ENCODE measurements at places on chromosomes 6 and 20. TPM values are rescaled to one million over a fixed set of nuclear protein-coding genes. Genes with fewer than 3 reads are reported as not detected.

NKX2-2 gene
- total RNA-seq = not detected

CST5 gene
- not detected for total RNA-seq

PNRC1 gene
- total RNA-seq = 121 TPM

MCM9 gene
- total RNA-seq = 4.8 TPM

EFCAB8 gene
- not detected for total RNA-seq

C20orf141 gene
- total RNA-seq = not detected

SPATS1 gene
- not detected for total RNA-seq

GRM1 gene
- total RNA-seq = 2.2 TPM

ZKSCAN4 gene
- 2.6 TPM for total RNA-seq

GATA5 gene
- 1.7 TPM for total RNA-seq

BPIFA2 gene
- total RNA-seq = not detected

KIF13A gene
- total RNA-seq = 52.7 TPM

ASCC3 gene
- 13.9 TPM for total RNA-seq

HSPA1L gene
- total RNA-seq = 2.0 TPM

KCNB1 gene
- 1.1 TPM for total RNA-seq

- no peak for DNase-seq
Measured at GRCh38 chr20:57762531-57763234, 52.9 kb upstream of the PMEPA1 start.

DNA sequence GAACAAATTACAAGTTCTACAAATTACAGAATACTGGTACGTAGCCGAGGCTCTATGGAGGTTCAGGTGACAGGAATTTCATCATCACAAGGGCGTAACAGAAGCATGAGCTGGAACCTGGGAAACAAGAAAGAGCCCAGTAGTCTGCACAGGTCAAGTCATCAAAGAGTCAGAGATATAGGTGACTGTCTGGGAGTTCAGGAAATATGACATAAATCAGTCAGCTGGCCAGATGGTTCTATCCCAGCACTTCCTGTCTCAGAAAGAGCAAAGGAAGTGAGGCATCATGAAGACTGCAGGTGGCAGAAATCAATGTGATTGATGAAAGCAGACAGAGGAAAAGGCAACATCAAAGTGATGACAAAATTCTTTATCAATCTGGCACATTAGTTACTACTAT, 23.3 kb downstream of the MYCT1 start:
- DNase-seq = no peak

DNA sequence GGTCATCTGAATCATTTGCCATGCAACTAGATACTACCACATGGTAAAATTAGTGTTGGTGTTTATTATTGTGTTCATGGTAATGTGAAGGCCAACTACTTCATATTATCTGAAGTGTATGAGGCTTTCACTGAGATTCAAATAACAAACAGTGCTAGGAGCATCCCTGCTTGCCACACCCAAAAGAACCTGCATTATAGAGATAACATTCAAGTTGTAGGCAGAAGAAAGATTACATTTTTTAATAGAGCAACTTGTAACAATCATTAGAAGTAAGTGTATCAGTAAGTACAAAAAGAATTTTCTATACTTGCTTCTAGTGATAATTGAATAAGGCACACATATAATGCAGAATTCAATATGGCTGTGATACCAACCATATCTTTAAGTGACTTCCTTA, 49.8 kb downstream of the BCKDHB start:
- no peak for DNase-seq

DNA sequence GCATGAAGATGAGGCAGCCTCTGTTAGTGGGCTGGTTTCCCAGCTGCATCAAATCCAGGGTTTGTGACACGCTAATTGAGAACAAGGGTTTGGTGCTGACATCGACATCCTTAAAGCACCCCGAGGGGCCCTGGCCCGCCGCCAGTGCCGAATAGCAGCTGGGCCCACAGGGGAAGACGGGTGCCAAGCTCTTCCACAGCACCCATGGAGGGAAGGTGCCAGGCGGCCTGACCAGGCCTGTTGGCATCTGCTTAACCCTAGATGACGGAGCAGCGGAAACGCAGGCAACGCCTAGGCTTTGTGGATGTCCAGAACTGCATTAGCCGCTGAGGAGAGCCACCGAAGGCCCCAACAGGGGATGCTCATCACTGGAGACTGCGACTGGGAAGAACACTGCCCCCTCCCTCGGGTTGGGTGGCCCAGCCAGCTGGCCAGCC, 16.0 kb downstream of the UQCC2 start:
- no peak for DNase-seq

- DNase-seq = peak; percentile 30
Measured at GRCh38 chr20:64100566-64100888, 6.8 kb downstream of the NPBWR2 start.

- no peak for DNase-seq
Measured at GRCh38 chr6:131054392-131055250, 8.4 kb downstream of the EPB41L2 start.

- DNase-seq = no peak
Measured at GRCh38 chr6:116136373-116136772, 10.4 kb upstream of the COL10A1 start.

- no peak for DNase-seq
Measured at GRCh38 chr6:169343886-169344749, 90.5 kb upstream of the THBS2 start.

- no peak for DNase-seq
Measured at GRCh38 chr20:10216146-10216791, 2.4 kb upstream of the SNAP25 start.

GRCh38 chr6:118324116-118324515, 224.0 kb upstream of the PLN start:
- DNase-seq = no peak

- DNase-seq = no peak
Measured at GRCh38 chr6:31617010-31617409, 2.0 kb downstream of the AIF1 start.

- no peak for DNase-seq
Measured at GRCh38 chr6:25250878-25251277, 28.3 kb upstream of the CARMIL1 start.

- no peak for DNase-seq
Measured at GRCh38 chr6:118263921-118264486, 284.1 kb upstream of the PLN start.

GRCh38 chr6:43290339-43290904, 7.6 kb upstream of the SLC22A7 start:
- no peak for DNase-seq

DNA sequence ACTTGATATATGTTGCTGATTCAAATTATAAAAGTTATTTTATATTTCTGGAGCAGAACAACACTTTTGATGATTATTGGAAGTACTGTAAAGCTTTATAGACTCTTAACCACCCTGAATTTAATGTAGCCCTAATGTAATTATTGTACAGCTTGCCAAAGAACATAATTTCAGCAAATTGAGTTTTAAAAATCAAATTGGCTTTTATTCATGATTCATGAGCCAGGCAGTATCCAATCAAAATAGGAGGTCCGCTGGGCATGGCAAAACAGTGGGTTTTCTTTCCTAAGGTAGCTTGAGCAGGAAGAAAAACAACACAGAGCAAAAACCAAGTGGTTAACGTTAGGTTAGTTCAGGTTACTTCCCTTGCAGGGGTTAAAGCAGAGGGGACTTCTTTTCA, 64.8 kb upstream of the MAP7 start:
- no peak for DNase-seq

GRCh38 chr6:149471801-149472200, 13.0 kb downstream of the ZC3H12D start:
- DNase-seq = no peak

GRCh38 chr6:13180538-13180937, 147.8 kb downstream of the TBC1D7 start:
- no peak for DNase-seq

DNA sequence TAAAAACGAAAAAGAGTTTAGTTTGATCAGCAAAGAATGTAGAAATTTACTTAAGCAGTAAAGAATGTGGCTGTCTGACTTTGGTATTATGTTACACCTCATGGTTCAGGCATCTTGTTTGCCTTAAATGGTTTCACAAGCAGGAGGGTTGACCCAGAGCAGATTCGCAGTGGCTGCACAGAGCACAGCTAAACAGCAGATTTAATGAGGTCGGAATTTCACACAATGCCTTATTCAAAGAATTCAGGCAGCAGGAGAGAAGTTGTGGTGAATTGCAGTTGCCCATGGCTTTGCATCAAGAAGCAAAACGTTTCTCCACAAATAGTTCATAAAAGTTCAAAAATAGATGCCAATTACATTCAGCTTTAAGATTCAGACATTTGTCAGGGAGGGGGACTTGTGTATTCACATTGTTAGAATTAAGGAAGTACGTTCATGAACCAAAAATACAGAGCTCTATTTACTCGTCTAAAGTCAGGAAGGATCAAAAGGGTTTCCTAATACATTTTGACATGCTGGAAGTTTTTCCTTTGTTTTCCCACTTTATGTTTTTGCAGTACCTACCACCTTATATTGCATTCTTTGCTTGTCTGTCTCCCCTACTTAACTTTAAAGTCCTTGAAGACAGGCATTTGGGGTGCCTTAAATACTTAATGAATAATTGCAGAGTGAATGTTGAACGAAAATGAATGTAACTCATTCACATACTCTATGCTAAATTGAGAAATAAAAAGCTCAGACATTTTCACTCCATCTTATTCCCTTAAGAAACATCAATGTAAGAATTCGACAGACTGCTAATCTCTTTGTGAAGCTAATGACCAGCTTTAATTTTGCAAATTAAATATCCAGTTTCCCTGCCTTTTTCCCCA, 1163.6 kb upstream of the CITED2 start:
- no peak for DNase-seq

GRCh38 chr20:45611054-45611453, 18.5 kb upstream of the WFDC10A start:
- DNase-seq = no peak

GRCh38 chr6:90819483-90819882, 232.6 kb upstream of the MAP3K7 start:
- no peak for DNase-seq

- DNase-seq = no peak
Measured at GRCh38 chr6:128067446-128068118, 166.7 kb upstream of the THEMIS start.

DNA sequence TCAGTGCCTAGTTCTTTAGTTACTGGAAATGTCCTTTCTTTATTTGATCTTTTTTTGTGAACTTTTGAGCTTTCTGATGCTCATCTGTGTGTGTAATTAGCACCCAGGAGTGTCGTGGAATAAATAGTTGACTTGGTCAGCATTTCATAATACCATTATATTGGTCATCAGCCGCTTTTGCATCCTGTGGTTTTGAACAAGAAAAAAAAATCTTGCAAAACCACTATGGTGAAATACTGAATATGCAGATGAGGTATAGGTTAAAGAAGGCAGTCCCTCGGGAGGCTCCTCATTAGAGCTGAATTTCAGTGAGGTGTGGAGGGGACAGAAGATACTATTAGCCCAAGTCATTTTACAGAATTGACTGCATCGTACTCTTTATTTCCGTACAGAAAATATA, 90.1 kb downstream of the FOXO3 start:
- no peak for DNase-seq

DNA sequence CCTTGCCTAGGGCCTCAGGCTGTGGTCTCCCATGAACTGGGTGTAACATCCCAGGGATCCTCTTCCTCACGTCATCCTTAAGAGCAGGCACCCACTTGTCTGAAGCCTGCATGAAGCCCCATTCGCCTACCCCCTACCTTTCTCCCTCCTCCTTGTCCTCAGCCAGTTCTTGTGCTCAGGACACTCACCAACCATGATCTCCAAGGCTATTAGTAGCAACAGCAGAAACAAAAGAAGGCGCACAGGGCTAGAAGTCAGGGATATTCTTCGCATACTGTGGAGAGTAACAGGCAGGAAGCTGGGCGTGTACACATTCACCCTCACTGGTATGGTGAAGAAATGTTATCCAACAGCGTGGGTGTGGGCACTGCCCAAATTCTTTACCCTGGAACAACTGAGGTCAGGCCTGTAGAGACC, 7.3 kb downstream of the RAET1E start:
- DNase-seq = no peak

- DNase-seq = no peak
Measured at GRCh38 chr6:13702809-13703302, 8.8 kb downstream of the RANBP9 start.
